ENCODE measurements at places on chromosomes 2 and 18.
A peak's percentile ranks its signal among the peaks of the same experiment; 100 is the strongest.

- DNase-seq, result no peak
Observed at GRCh38 chr2:47321006-47321405, 82.0 kb upstream of the MSH2 start.

DNA sequence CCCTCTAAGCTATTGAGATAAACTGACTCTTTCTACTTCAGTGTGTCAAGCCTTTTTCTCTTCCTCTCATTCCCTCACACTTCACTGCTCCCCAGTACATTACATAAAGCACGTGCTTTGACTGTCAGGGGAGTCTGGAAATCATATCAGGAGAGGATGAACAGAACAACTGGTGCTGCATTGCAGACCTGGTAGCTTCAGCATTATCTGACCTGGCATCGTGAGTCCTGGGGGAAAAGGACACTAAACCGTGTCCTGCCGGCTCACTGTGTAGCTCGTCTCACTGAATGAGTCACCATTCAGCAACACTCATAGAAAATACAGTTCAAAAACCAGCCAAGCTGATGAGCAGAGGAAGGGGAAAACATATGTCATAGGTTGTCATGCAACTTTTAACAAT lies 108.5 kb upstream of the UNC80 start:
- no peak for DNase-seq

- no peak for DNase-seq
Observed at GRCh38 chr18:44638034-44638540, 42.6 kb upstream of the SETBP1 start.

DNA sequence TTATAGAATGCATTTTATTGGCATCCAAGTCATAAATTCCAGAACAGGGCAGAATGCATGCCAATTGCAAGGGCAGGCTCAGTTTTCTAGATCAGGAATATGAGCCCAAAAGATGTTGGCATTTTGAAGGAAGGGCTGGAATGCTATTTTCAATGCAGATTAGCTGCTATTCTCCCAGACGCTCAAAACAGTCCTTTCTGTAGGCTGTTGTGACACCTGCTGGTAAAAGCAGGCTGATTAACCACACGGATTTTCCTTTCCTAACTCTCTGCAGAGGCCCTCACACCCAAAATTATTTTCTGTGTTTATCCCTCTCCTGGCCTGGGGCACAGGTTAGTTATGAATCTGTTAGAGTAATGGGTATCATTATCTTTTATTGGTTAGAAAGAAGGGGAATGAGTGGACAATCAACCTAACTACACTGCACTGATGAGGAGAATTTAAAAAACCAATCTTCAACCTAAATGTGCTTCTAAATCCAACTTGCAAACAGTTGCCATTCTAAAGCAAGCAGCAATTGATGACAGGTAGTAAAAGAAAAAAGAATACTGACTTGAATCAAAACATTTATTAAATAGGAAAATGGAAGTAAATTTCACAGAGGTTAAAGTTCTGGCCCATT lies 94.0 kb downstream of the PLA2R1 start:
- no peak for DNase-seq

- no peak for DNase-seq
Observed at GRCh38 chr2:202436626-202437025, 60.5 kb downstream of the BMPR2 start.

GRCh38 chr2:217859926-217860325 lies 142.9 kb downstream of the TNS1 start:
- DNase-seq, result no peak

GRCh38 chr18:5995626-5996025 lies 100.3 kb upstream of the TMEM200C start:
- DNase-seq, result no peak

GRCh38 chr2:72116081-72116533 lies 31.6 kb downstream of the CYP26B1 start:
- peak; percentile 78 for DNase-seq

DNA sequence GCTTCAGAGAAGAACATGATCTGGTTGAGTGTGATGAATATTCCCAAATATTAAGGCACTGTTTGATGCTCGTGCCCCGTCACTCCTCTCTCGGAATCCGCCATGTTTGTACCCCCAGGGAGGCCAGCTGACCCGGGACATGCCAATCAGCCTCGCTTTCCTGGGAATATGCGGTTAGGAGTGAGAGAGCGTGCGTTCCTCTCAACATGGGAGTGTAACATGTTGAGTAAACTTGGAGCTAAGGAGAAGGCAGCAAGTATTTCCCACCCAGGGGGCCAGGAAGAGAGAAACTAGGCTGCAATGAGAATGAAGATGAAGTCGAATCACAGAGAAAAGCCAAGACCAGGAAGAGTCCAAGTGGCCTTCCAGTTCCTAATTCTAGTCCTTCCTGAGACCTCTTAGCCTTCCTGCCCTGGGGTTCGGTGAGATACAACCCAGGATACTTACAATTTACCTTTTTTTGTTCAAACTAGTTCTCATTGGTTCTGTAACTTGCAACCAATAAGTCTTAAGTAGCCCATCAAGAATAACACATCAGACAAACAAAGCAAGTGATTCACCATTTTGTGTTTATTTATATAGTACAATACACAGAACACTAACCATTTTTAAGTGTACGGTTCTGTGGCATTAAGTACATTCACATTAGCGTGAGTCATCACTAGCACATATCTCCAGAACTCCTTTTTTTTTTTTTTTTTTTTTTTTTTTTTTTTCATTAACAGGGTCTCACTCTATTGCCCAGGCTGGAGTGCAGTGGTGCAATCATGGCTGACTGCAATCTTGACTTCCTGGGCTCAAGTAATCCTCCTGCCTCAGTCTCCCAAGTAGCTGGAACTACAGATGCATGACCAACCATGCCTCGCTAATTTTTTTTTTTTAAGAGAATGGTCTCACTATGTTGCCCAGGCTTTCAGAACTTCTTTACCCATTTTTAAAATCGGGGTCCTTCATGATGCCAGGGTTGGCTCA lies 36.4 kb upstream of the SLC1A4 start:
- DNase-seq, result no peak

DNA sequence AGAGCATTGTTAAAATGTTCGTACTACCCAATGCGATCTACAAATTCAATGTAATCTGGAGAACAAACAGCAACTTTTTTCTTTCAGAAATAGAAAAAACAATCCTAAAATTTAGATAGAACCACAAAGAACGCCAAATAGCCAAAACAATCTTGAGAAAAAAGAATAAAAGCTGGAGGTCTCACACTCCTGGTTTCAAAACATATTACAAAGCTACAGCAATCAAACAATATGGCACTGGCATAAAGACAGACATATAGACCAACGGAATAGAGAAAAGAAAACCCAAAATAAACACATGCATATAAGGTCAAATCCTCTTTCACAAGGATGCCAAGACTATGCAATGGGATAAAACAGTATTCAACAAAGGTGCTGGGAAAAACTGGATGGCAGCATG lies 74.5 kb downstream of the MAP4K3 start:
- DNase-seq, result no peak

DNA sequence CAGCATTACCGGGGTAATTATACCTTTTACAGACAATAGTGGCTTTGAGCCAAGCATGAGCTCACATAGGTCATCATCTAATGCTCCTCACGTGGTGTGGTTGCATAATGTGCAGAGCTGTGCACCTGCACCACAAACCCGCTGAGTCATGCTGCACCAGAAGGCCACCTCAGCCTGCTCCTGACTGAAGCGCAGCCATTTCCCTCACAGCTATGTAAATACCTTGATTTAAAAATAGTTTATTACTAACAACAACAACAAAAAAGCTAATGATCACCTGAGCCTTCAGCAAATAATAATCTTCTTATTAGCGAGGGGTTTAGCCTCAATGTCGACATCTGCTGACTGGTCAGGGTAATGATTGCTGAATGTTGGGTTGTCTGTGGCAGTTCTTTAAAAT lies 238.8 kb downstream of the MBD5 start:
- DNase-seq, result no peak

GRCh38 chr2:197300139-197300538 lies 10.4 kb downstream of the ANKRD44 start:
- no peak for DNase-seq

DNA sequence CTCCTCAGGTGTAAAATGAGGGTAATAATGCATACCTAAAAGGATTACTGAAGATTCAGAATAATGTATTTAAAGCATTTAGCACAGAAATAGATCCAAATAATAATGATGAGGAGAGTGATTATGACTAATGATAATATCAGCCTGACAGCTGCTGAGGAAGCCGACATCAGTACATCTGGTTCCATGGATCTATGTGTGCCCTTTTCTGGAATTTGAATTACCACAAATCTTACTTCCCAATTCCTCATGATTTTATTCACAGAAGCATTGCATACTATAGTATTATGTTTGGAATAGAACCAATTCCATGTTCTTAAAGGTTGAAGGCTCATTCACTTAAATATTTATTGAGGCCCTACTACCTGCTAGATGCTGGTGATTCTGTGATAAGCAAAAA lies 248.9 kb upstream of the THUMPD2 start:
- DNase-seq, result no peak

- DNase-seq, result no peak
Observed at GRCh38 chr2:130835766-130836015, 1.0 kb upstream of the ARHGEF4 start.

All from H1 (cell line).